ENCODE measurements at places on chromosomes 6 and 20.

DNA sequence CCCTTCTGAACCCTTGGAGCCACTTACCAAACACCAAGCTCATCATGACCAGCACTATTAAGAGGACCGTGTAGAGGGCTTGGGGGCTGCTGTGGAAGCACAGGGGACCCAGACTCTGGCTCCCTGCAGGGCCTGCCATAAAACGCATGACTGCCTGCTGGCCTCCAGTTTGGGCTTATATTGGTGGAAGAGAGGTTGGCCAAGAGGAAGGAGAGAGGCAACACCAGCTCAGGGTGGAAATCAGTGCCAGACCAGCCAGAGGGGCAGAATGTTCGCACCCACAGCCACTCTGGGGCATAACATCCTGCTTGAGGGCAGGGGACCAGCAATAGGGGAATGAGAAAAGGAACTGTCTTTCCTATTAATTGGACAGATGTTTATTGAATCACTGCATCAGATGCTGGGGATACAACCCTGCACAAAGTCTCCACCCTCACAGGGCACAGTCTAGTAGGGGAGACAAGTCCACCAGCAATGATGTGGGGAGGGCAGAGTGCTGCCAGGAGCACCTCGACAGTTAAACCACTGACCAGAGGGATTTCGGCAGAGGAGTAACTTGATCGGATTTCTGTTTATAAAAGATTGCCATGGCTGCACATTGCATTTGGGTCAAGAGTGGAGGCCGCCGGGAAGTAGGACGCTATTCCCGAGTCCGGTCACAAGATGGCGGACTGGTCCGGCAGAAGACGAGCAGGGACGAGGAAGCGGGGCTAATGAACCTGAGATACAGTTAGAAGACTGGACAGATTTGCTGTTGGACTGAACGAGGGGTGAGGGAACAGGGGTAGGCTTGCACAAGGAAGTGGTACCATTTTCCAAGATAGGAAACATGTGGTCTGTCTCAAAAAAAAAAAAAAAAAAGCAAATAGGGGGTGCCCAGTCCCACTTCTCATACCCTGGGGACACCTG is at the start of gene LY6G5C:
Gene LY6G5C, minus strand, starts transcription at position 842 of the 909 bp plus-strand sequence. Its CDS starts 694 bp downstream, at position 148.
- peak; percentile 81 for DNase-seq

DNA sequence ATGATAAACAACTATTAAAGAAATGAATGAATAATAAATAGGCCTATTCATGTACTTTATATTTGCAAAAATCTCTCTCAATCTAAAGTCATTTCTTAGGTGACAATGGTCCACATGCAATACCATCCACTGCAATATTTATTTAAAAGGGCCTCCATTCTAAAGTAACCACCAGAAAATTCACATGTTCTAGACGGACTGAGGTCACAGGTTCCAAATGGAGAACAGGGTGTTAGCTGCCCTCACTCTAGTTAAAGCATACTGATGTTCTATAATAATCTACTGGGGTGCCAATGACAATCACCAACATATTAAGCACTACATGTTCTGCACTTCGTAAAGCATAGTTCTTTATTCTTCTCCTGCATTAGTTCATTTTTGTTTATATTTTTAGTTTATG is 1.2 kb downstream of the HBS1L start:
- no peak for DNase-seq

GRCh38 chr6:139708337-139709199 is 334.1 kb upstream of the CITED2 start:
- peak; percentile 94 for DNase-seq

DNA sequence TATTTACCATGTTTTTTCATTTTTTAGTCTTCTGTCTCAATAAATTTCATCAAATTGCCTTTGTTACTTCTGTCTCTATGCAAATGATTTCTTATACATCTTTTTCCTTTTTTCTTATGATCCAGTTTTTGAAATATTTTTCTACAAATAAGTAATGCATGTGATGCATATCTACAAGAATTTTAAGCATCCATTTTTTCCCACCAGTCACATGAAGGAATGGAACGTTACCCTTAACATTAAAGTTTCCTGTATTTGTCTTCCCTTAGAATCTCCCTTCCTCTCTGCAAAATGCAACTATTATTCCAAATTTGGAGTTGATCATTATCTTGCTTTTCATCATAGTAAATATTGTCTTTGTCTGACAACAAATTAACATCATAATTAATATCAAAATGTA is 35.5 kb downstream of the PSMB9 start:
- DNase-seq, result peak; percentile 49

DNA sequence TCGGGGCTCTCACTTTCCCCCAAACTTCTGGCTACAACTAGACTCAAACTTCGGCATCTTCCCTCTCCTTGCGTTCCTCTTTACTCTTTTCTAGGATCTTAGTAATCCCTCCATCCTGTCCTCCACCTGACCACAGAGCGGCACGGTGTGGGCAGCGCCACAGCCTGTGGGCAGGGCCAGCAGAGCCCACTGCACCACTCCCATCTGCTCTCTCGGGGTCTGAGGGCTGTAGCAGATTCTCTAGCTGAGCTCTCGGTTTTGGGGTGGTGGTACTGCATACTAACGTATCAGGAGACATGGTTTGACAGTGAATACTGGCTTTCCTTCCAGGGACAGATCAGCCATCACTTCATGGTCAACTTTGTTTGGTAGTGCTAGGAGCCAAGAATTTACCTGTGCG is 57.4 kb downstream of the EZR start:
- DNase-seq, result no peak

- peak; percentile 63 for DNase-seq
Observed at GRCh38 chr20:40489886-40490285, 199.2 kb downstream of the MAFB start.
